H1 (cell line): ENCODE measurements at places on chromosomes 1 and 21.
A peak's percentile ranks its signal among the peaks of the same experiment; 100 is the strongest.

- no peak overlapping the region for H3K4me3 ChIP-seq
- H3K36me3 ChIP-seq = no peaks in the 10 kb centered on the region
- DNase-seq = no peak
- H3K4me1 ChIP-seq = no peaks in the 10 kb centered on the region
- H3K27ac ChIP-seq = no peak overlapping the region
- no peaks in the 10 kb centered on the region for H3K27me3 ChIP-seq
Measured at GRCh38 chr1:58627221-58627620, 50.2 kb upstream of the TACSTD2 start.

- no peaks in the 10 kb centered on the region for H3K36me3 ChIP-seq
- DNase-seq = peak; percentile 26
- H3K4me1 ChIP-seq = no peaks in the 10 kb centered on the region; the same call in 1 of the 2 replicates
- no peak overlapping the region for H3K4me3 ChIP-seq
- H3K27me3 ChIP-seq = no peaks in the 10 kb centered on the region
Measured at GRCh38 chr1:41888756-41889155, 30.0 kb downstream of the HIVEP3 start.

- H3K36me3 ChIP-seq = no peaks in the 10 kb centered on the region
- DNase-seq = no peak
- no peaks in the 10 kb centered on the region for H3K27me3 ChIP-seq
- no peaks in the 10 kb centered on the region for H3K4me1 ChIP-seq
- H3K4me3 ChIP-seq = no peak overlapping the region
Measured at GRCh38 chr1:75641325-75641724, 30.4 kb upstream of the SLC44A5 start.

DNA sequence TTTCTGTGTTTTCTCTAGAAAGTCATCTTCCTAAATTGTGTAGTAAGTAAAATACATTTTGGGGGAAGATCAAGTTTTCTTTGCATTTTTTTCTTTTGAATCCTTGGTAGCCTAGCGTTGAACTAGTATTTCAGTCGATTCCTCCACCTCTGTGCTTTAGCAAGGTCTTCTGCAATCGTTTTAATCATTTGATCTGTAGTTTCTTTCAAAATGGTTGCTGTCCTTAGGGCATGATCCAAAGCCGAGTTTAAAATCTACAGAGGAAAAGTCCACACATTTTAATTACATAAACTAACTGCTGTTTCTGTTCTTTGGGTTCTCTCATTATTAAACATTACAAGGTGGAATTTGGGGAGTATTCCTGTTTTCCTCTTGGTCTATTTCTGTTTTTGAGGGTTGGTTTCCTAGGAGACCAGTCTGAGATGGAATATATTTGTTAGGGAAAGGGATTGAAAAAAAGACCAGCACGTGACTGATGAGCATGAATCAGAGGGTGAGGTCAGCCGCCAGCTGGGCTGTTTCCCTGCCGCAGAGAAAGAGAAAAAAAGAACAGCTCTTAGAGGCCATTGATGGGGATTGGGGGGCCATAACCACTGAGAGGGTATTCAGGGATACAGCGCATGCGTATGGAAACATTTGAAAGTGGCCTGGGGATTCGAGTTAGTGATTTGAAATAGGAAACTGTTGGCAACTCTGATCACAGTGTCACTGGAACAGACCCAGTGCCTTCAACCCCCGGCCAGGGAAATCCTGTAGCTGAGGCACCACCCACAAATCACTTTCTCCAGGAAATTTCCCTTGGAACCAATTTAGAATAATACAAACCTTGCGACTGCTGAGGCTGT is 40.6 kb downstream of the AKNAD1 start:
- peaks cover 25% of the 10 kb centered on the region for H3K4me1 ChIP-seq
- H3K27me3 ChIP-seq = no peaks in the 10 kb centered on the region
- peak; percentile 17 for DNase-seq
- H3K4me3 ChIP-seq = peak overlapping the region; percentile 1; the same call in 1 of the 2 replicates
- peak overlapping the region; percentile 46 for H3K27ac ChIP-seq
- no peaks in the 10 kb centered on the region for H3K36me3 ChIP-seq

DNA sequence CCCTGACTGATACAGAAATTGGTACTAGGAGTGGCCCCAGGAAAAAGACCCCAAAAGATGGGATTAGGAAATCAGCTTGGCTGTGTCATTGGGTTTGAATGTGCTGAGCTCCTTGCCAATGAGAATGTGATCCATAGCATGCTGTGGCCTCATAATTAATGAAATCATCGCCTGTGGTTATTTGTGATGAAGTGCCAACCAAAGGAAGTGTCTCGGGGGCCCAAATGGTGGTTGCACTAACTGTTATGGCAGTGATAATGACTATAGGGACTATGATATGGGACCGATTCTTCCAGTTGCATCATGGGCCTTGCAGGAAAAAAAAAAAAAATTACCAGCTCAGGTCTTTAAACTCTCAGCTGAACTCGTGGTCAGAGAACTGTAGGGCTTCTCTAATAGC is 15.4 kb upstream of the ZDHHC18 start:
- no peak overlapping the region for H3K27ac ChIP-seq
- DNase-seq = no peak
- H3K36me3 ChIP-seq = no peaks in the 10 kb centered on the region
- no peak overlapping the region for H3K4me3 ChIP-seq
- H3K27me3 ChIP-seq = no peaks in the 10 kb centered on the region

DNA sequence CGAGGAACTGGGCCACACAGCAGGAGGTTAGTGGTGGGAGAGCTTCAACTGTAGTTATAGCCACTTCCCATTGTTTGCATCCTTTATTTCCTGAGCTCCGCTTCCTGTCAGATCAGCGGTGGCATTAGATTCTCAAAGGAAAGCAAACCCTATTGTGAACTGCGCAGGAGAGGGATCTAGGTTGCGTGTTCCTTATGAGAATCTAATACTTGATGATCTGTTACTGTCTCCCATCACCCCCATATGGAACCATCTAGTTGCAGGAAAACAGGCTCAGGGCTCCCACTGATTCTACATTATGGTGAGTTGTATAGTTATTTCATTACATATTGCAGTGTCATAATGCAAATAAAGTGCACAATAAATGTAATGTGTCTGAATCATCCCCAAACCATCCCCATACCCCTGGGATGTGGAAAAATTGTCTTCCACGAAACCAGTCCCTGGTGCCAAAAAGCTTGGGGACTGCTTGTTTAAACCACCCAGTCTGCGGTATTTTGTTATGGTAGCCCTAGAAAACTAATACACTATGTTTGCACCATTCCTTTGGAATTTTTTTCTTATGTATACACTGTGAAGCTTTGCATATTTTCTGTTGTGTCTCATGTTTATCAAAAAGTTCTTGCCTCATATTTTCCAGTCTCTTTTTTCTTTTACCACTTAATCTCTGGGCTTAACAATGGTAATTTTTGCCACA is 136.6 kb upstream of the IVNS1ABP start:
- no peak overlapping the region for H3K27ac ChIP-seq
- DNase-seq = no peak
- H3K27me3 ChIP-seq = no peaks in the 10 kb centered on the region
- H3K36me3 ChIP-seq = no peaks in the 10 kb centered on the region
- H3K4me1 ChIP-seq = no peaks in the 10 kb centered on the region

GRCh38 chr1:41742219-41742618 is 176.5 kb downstream of the HIVEP3 start:
- DNase-seq = no peak
- no peak overlapping the region for H3K27ac ChIP-seq
- no peaks in the 10 kb centered on the region for H3K27me3 ChIP-seq
- no peaks in the 10 kb centered on the region for H3K36me3 ChIP-seq
- no peak overlapping the region for H3K4me3 ChIP-seq

DNA sequence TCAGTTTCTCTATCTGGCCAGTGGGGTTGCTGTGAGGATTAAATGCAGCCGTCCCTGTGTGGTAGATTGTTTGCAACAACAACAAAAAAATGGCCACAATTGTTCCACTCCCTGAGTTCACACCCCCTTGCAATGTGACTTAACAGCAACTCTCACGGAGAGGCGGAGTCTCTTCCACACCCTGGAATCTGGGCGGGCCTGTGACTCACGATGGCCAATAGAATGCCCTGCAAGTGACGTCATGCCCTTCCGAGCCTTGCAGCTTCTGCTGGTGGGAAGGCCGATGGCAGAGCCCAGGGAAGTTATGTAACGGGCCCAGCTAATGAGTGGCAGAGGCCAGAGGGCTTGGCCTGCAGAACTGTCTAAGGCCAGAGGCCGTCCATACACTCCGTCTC is 87.9 kb downstream of the RIPK4 start:
- H3K4me1 ChIP-seq = no peaks in the 10 kb centered on the region
- peak; percentile 87 for DNase-seq
- no peak overlapping the region for H3K27ac ChIP-seq
- H3K27me3 ChIP-seq = no peaks in the 10 kb centered on the region; the same call in 1 of the 2 replicates
- no peaks in the 10 kb centered on the region for H3K36me3 ChIP-seq

DNA sequence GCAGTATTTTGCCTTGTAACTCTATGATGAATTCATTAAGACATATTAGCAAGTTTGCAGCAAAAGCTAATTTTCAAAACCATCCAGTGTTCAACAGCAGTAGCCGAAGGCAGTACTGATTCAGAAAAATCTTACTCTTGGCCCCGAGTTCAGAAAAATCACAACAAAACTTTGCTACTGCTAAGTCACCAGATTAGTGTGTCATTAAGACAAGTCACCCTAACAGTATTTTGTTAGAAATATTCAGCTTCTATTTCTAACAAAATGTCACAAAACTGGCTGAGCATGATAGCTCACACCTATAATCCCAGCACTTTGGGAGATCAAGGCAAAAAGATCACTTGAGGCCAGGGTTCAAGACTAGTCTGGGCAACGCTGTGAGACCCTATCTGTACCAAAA is 8.2 kb downstream of the GTF2B start:
- no peaks in the 10 kb centered on the region for H3K4me1 ChIP-seq
- H3K4me3 ChIP-seq = no peak overlapping the region
- no peak overlapping the region for H3K27ac ChIP-seq
- no peak for DNase-seq
- H3K27me3 ChIP-seq = no peaks in the 10 kb centered on the region
- peaks cover 3% of the 10 kb centered on the region; the same call in 1 of the 2 replicates for H3K36me3 ChIP-seq

DNA sequence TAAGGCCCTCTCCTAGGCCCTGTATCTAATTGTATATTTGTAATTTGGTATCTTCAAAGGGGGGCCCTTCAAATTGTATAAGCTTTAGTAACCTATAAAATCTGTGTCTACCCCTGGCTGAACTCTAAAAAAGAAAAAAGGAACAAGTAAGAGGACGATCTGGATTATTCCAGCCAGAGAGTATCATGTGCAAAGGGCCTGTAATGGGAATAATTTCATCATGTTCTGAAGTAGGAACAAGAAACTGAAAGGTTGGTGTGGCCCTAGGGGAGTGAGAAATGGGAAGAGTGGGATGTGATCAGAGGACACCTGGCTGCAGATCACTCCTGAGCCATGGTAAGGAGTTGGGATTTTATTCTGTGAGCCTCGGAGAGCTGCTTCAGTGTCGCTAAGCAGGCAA is 14.7 kb downstream of the PTAFR start:
- H3K27ac ChIP-seq = no peak overlapping the region
- no peaks in the 10 kb centered on the region for H3K27me3 ChIP-seq
- no peak for DNase-seq
- H3K4me1 ChIP-seq = no peaks in the 10 kb centered on the region
- H3K36me3 ChIP-seq = no peaks in the 10 kb centered on the region

DNA sequence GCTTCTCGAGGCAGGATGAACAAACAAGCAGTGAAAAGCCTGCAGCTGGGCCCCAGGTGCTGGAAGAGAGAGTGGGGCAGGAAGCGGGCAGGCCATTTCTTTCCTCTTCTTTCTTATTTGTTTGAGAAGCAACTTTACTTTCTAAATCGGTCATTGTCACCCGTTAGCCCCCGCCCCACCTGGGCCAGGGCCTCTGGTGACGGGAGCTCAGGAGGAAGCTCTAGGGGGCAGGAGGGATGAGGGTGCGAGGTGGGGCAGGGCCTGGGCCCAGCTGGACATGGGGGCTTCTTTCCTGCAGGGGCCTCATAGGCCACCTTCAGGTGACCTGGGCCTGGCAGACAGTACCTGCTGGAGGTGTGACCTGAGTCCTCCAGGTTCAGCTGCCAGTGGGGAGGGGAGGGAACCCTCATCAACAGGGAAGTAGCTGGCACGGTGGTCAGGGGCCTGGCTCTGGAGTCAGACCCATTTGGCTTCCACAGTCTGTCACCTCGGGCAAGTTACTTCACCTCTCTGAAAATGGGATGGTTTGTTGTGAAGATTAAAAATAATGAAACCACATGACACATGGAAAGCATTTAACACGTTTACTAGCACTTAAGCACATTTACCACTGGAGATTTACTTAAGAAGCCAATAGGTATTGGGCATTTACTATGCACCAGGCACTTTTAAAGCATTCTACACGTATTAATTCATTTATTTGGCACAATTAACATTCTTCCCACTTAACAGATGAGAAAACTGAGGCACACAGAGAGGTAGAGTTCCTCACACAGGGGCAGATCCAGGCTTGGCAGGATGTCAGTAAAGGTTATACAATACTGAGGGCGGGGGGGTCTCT is 54.1 kb upstream of the ID3 start:
- no peak for DNase-seq
- no peaks in the 10 kb centered on the region for H3K27me3 ChIP-seq
- H3K4me1 ChIP-seq = peaks cover 11% of the 10 kb centered on the region; the same call in 1 of the 2 replicates
- H3K4me3 ChIP-seq = no peak overlapping the region

- no peak overlapping the region for H3K4me3 ChIP-seq
- H3K4me1 ChIP-seq = no peaks in the 10 kb centered on the region
- no peaks in the 10 kb centered on the region for H3K27me3 ChIP-seq
- DNase-seq = no peak
- H3K27ac ChIP-seq = no peak overlapping the region
Measured at GRCh38 chr1:227390525-227390924, 72.2 kb upstream of the CDC42BPA start.

DNA sequence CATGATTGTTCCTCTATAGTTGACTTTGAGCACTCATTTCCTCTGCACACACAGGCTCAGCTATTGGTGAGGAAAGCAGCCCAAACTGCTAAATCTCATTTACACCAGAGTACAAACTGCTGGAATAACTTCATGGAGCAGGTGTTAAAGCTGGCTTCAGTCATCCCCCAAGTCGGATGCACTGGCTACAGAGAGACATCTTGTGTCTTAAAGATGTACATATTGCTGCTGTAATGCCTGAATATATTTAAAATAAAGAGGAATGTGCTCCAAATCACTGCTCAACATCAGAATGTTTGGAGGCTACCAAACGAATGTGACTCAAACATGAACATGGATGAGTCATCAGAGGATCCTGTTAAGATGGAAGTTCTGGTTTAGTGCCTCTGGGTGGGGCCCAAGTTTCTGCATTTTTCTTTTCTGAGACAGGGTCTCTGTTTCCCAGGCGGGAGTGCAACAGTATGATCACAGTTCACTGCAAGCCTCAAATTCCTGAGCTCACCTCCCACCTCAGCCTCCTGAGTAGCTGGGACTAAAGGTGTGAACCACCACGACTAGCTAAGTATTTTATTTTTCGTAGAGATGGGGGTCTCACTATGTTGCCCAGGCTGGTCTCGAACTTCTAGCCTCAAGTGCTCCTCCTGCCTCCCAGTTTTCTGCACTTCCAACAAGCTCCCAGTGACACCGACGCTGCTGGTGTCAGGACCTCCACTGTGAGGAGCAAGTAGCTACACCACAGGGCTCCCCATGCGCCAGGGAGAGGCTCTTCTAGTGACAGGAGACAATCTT is 79.0 kb upstream of the KRTAP19-8 start:
- DNase-seq = no peak
- peaks cover 2% of the 10 kb centered on the region for H3K4me1 ChIP-seq
- no peaks in the 10 kb centered on the region for H3K36me3 ChIP-seq
- no peak overlapping the region for H3K4me3 ChIP-seq

GRCh38 chr1:225453797-225454648 is 26.2 kb upstream of the LBR start:
- no peak overlapping the region for H3K4me3 ChIP-seq
- no peaks in the 10 kb centered on the region for H3K4me1 ChIP-seq
- no peaks in the 10 kb centered on the region; the same call in 1 of the 2 replicates for H3K27me3 ChIP-seq
- DNase-seq = no peak
